Articular chondrocyte of knee joint (primary cell): ENCODE measurements at places on chromosomes 3 and 15. TPM values are rescaled to one million over a fixed set of nuclear protein-coding genes. Genes with fewer than 3 reads are reported as not detected.

The CNTN3 gene
- 0.13 and 0.22 TPM in 2 replicates for total RNA-seq

The CP gene
- total RNA-seq, result 105 and 153 TPM in 2 replicates

The ALPK3 gene
- 0.78 and 2.8 TPM in 2 replicates for total RNA-seq

The STX19 gene
- total RNA-seq, result 0.13 TPM in 1 of 2 replicates, not detected in the other

The PIF1 gene
- 4.8 and 9.9 TPM in 2 replicates for total RNA-seq

The SMAD3 gene
- total RNA-seq, result 113 and 114 TPM in 2 replicates

The FGF7 gene
- total RNA-seq, result 180 and 233 TPM in 2 replicates

The ANKDD1A gene
- total RNA-seq, result 6.4 and 10.6 TPM in 2 replicates

The FOXL2 gene
- 0.11 and 0.13 TPM in 2 replicates for total RNA-seq

The RLBP1 gene
- not detected in 2 replicates for total RNA-seq
